ENCODE measurements at places on chromosomes 1 and 21.

- no peak for DNase-seq
These were observed 91.9 kb upstream of the IGSF21 start for GRCh38 chr1:18015719-18016118.

DNA sequence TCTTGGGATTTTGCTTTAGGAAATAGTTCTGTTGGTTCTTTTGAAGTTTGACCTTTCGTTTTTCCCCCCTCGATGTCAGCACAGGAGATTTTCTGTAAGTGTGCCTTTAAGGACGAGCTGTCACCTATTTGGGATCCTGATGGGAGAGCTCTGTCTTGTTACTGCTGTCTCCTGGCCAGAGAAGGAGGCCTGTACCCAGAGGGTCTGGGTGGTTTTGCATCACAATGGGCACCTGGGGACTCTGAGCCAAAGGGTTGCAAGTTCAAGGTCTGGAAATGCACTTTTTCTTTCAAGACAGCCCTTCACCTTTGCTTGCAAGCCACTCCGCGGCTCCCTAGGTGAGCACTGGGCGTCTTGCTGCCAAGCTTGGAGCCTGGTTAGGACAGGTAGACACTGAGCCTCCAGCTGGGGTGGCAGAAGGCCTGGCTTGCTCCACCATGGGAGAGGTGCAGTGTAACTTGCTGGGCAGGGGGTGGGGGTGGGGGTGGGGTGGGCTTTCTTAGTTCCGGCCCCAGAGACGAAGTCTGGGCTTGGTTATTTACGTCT is 2.9 kb downstream of the AJAP1 start:
- DNase-seq: no peak

DNA sequence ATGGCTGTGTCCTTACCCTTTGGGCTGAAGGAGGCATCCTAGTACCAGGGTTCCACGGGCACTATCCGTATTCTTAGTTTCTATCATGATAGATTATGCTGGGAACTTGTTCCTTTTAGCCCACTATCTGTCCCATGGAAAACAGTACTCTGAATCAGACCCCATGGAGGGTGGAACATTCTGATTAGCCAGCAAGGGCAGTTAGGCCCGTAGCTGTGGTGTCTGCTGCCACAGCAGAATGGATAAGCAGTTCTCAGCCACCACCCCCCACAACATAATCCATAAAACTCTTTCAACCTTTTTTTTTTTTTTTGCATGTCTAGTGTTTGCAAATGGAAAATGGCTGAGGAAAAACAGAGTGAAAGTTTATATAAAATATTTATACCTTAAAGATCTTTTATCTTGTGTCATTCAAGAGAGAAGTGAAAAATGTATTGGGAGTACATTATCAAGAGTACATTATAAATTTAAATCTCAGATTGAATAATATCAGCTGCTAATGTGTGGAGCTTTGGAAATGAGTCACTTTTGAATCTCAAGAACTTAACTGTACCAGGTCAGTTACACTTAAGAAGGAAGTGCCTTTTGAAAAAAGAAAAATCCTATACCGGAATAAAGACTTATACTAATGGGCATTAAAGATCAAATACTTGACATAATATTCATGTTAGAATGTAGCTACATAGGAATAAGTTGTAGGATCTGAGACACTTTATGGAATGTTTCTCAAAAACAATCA is 80.3 kb downstream of the NFIA start:
- DNase-seq: peak; percentile 42

DNA sequence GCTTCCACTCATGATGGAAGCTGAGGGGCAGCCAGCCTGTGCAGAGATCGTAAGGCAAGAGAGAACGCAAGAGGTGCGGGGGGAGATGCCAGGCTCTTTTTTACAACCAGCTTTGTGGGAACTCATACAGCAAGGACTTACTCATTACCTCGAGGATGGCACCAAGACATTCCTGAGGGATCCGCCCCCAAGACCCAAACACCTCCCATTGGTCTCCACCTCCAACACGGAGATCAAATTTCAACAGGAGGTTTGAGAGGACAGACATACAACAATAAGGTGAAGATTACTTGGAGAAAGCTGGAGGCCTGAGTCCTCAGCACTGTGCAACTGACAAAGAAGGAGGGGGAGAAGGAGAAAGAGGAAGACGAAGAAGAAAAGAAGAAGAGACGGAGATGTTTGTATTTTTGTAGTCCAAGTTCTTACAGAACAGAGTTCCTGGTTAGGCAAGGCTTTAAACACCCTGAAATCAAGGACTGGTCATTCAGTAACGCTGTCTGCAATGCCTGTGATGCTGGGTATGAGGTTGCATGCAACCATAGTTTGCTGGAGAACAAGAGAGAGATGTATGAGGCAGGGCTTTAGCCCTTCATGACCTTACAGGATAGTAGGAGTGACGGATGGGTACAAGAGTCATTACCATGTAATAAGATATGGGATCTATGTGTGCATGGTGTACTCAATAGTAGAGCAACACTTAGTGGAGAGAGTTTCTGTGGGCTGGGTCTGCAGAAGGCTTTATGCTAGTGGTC is 19.7 kb upstream of the GALNT2 start:
- DNase-seq: no peak

GRCh38 chr21:17414766-17415165 is 98.1 kb upstream of the CXADR start:
- no peak for DNase-seq

DNA sequence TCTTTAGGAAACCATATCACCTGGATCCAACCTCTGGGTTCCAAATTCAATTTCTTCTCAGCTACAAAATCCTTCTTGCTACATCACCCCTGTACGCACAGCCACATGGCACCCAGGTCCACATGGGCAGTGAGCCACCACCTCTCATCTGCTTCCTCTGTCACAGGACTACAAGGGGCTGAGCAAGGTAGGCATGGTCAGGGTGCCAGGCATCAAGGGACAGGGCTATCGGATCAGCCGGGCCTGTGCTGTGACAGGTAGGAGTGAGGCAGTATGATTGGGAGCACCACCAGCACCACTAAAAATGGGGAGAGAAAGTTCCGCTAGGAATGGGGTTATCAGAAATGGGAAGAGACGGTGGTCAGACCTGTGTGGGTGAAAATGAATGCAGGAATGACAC is 29.4 kb downstream of the S100A6 start:
- DNase-seq: no peak

GRCh38 chr1:178645157-178645807 is 79.8 kb upstream of the RALGPS2 start:
- peak; percentile 3 for DNase-seq

DNA sequence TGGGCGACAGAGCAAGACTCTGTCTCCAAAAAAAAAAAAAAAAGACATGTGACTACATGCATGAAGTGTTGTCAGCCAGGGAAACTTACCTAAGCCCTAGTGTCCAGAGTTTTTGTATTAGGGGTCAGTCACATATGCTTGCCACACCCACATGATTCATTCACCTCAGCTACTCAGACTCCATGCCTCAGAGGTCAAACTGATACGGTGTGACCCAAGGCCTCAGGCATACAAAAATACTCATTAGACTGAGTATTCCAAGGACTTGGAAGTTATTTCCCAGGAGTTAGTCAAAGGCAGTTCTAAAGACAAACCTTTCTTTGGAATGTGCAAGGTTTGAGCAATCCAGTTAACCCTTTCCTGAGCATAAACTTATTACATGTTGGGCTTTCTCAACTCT is 6.3 kb upstream of the TRIM33 start:
- DNase-seq: no peak

DNA sequence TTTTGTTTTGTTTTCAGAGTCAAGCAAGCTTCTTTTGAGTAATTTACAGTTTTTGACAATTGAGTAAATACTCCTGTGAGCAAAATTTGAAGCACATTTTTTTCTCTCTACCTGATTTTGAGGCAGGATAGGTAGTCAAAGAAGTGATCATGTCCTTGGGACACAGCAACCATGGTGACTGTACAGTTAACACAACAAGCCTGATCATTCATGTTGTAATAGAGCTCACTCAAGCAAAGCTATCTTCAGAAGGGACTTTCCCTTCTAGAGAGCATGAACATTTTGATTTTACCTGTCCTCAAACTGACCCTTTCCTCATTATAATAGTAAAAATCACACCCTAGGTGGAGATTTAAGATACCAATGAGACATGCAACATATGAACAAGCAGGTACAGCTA is 126.5 kb upstream of the KCNK1 start:
- DNase-seq: no peak

GRCh38 chr1:241181471-241181870 is 175.5 kb downstream of the RGS7 start:
- no peak for DNase-seq

GRCh38 chr1:14128096-14128495 is 428.1 kb downstream of the PRDM2 start:
- no peak for DNase-seq

GRCh38 chr1:243841507-243841906 is 8.5 kb downstream of the AKT3 start:
- peak; percentile 80 for DNase-seq

- peak; percentile 34 for DNase-seq
These were observed 4.5 kb upstream of the TOR3A start for GRCh38 chr1:179077396-179077795.

DNA sequence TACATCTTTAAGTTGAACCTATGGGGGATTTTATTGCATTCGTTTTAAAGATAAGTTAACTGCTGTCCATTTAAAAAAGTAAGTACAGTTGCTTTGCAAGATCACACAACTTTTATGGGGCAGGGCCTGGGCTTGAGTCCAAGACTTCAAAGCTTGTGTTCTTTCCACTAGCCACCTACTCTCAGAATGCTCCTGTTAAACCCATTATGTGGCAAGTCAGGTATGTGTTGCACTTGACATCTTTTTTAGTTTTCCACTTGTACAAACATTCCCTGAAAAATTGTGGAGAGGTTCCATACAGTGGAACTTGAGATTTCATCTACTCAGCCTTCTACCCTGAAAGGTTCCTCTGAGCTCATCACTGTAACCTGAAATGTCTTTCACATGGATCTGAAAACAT is 235.5 kb upstream of the SGIP1 start:
- no peak for DNase-seq

DNA sequence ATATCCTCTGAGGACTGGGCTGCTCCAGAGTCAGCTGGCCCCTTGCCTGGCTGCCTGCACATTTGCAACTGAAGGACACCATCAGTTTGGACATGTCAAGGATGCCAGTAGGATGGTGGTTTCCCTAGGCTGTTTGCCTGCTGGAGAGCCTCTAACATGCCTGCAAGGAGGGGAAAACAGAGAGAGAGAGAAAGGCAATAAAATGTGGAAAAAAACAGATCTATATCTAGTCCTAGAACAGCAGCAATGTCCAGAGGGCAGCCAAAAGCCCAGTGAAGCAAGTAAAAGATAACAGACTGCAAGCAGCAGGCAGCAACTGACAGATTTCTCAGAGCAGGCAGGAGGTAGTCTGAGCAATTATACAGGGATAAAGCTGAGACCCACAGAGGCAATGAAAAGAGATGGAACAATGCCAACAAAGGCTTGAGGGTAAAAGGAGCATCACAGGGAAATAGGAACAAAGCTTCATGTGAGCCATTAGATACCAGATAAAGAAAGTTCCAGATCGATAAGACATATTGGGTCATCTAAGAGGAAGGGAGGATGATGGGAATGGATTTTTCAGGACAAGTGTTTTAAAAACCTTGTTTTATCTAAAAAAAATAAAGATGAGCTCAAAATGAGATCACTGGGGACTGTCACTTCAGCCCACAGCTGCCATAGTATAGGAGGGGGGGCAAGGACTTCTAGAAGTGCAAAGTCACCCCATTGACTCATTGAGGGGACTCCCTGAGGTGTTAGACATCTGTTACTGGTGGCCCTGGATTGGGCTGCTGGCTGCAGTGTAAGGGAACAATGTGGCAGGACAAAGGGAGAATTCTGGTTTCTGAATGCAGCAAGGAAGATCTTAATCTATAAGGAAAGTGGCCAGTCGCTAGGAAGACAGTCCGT is 38.6 kb upstream of the GADD45A start:
- no peak for DNase-seq

DNA sequence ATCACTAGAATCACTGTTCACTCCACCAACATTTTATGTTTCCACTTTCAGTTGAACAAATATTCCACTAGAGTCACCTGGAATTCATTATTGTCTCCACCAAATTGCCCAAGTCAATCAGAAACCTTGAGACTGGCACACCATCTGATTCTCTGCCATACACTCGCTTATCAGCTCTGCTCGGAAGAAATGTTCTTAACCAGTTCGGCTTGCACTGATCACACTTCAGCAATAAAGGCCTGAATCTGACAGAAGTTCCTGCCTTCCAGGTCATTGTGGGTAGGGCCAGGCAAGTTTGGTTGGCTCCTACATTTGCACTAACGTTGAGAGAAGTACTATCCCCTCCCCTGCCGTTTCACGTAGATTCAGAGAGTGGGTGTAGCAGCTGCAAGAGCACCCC is 10.0 kb downstream of the TPM3 start:
- DNase-seq: no peak

DNA sequence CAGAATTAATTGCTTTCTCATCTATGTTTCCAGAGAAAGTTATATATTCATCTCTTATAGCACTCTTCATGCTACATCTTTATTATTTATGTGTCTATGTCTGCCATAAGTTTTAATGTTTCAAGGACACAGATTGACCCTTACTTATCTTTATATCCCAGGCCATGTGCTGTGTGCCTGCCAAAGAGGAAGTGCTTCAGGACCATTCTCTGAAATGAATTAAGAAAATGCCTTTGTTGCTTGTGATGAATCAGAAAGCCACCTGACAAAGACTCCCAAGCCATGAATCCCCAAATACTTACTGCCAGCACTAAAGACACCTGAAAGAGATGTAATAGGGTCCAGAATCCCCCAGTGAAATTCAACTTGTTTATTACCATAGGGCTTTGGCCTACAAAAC is 342.1 kb upstream of the C1orf87 start:
- no peak for DNase-seq

DNA sequence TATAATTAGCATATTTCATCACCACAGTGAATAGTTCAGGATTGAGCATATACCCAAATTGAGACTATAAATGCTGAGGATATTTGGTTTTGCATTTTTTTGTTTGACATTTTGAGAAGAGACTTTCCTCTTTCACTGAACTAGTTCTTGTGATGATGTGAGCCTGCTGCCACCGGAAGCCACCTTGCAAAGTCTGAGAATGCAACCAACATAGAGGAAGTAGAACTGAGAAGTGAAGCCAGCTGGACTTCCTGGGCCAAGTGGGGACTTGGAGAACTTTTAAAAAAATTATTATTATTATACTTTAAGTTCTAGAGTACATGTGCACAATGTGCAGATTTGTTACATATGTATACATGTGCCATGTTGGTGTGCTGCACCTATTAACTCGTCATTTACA is 102.3 kb downstream of the RPE65 start:
- DNase-seq: no peak

DNA sequence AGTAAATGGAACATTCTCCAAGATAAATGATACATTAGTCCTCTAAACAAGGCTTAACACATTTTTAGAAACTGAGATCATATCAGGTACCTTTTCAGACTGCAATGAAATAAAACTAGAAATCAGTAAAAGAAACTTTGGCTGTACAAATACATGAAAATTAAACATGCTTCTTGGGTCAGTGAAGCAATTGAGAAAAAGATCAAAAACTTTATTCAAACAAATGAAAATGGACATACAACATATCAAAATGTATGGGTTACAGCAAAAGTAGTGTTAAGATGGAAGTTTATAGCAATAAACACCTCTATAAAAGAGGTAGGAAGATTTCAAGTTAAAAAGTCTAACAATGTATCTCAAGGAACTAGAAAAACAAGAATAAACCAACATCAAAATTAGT is 598.5 kb downstream of the SMYD3 start:
- no peak for DNase-seq
